ENCODE measurements at places on chromosomes 7 and 10. TPM values are rescaled to one million over a fixed set of nuclear protein-coding genes. Genes with fewer than 3 reads are reported as not detected.

GRCh38 chr7:128919241-128919640 is 8.7 kb upstream of the KCP start:
- no peak for DNase-seq

GRCh38 chr10:45471059-45471458 is 97.0 kb downstream of the ALOX5 start:
- DNase-seq: no peak

The SLC16A9 gene
- total RNA-seq: 1.0 TPM

DNA sequence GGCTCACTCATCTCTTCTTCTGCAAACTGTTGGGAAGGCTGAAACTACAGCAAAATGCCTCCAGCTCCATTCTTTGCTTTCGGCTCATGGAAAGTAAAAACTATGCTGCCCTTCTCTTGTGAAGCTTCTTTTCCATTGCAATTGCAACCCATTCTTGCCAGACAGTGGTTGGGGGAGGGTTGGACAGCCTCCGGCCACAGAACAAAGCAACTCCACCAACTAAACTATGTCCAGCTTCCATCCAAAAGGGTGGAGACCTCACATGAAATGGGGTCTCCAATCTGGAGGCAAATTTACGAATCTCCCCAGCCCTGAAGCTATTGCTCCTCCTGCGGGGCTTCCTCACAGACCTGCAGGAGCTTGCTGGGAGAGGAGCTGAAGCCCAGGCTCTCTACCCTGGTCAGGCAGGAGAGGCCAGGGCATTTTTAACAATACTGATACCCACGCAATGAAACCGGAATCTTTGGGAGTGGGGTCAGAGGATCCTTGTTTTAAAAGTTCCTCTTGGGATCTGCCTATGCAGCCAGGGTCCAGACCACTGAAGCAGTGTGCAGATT is 549 bp downstream of the GPNMB start:
- no peak for DNase-seq

DNA sequence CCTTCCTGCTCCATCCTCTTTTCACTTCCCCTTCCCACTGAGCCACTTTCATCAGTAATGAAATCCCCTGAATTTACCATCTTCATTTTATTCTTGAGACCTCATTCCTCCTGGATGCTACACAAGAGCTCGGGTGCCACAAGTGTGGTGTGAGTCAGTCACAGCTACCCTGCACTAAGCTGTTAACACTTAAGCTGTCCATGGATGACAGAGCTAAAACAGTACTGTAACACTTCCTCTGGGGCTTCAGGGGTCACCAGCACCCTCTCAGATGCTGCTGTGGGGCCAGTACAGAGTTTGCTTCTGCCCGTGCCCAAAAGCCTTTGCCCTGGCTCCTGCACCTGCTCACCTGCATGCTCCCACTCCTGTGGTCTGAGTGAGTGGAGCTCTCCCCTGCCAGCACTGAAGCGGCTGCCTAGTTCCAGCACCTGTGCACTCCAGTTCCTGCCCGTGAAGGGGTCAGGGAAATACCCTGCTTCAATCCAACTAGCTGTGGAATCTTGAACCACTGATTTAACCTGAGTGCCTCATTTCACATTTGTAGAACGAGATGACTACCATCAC is 71.9 kb downstream of the POT1 start:
- no peak for DNase-seq

DNA sequence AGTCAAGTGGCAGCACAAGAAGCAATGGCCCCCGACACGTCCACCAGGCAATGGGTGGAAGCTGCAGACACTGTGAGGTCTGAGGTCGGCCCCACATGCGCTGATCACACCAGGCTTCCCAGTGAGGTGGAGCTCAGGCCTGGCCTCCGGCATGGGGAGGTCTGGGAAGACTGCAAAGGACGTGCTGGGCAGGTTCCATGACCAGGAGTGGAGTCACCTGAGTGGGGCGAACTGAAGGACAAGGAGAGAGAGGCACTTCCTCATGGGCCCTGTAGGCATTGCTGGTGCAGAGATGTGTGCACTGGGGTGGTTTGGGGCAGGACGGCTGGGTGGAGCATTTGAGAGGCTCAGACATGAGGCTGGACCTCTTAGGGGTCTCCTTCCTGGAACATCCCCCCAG is 35.1 kb downstream of the C10orf120 start:
- DNase-seq: no peak

The GPR85 gene
- not detected for total RNA-seq

- no peak for DNase-seq
Measured at GRCh38 chr10:99339077-99339476, 9.9 kb downstream of the CNNM1 start.

DNA sequence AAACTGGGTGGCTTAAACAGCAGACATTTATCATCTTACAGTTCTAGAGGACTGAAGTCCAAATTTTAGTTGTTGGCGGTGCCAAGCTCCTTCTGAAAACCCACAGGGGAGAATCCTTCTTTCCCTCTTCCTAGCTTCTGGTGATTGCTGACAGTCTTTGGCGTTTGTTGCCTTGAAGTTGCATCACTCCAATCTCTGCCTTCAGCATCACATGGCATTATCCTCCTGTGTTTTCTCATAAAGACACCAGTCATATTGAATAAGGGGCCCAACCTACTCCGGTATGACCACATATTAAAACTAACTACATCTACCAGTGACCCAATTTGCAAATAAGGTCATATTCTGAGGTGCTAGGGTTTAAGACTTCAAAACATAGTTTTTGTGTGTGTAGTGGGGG is 472.1 kb upstream of the IGFBP3 start:
- DNase-seq: no peak

DNA sequence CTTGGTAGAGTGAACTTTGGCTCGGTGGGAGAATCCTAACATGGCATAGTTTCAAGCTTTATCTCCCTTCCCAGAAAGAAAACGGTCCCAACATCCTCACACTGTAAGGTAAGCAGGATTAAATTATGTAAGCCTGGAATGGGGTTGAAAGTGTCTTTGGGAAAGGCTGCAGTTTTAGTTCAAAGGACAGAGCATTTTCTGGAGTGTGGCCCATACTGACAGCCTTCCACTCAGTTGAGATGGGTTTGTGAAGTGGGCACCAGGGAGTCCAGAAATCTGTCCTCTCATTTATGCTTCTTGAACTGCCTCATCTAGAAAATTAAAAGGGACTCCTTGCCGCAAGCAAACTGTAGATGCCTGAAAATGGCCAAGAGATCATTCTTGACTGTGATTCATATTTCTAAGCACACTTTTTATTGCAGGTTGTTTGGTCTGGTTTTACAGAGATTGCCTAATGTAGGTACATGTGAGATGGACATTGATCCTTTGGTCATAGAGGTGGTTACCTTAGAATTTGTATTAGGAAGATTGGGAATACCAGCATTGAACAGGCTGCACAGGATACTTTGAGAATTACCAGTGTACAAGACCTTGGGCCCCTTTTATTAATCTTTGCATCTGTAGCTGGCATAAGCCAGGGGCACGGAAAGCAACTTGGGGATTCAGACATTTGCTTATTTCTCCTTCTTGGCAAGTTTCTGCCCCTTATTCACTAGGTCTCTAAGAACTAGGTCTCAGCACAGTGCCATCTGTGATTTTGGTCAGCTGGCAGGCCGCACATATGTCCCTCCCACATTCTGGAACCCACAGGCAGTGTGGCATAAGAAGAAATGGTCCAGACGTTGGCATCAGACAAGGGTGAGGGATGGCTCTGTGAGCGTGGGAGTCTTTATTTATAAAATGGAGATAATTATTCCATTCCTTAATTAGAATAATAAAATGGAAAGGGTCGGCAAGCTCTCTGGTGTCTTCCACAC is 125.9 kb downstream of the GLCCI1 start:
- DNase-seq: no peak

DNA sequence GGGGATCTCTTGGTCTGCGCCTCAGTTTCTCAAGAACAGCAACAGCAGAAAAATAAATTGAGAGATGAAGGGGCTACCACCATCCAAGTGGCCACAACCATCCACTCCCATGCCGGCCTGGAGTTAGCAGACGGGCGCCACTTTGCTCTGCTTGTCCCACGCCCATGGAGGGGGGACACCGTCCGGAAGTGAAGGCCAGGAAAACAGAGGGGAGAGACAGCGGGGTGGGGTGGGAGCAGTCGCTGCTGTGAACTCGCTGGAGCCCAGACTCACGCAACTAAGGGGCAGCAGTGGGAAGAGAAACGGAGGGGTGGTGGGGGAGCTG is 135.4 kb downstream of the KIF20B start:
- no peak for DNase-seq

The DGKI gene
- 3.0 TPM for total RNA-seq

DNA sequence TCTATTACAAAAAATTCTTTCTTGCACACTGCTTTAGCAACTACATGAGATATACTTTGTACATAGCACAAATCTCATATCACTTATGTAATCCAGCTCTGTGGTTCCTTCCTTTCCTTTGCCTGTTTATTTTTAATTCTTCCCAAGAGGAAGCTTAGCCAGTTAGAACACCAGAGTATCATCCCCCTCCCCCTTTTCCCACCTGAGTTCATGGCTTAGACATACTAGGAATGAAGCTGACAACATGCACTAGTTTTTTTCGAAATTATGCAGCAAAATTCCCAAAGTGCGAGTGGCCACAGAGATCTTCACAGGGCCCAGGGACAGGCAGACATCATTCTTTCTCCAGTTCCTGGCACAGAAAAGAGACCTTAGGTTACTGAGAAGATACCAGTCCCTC is 17.8 kb downstream of the CAV1 start:
- DNase-seq: no peak

The HTR7 gene
- total RNA-seq: not detected

DNA sequence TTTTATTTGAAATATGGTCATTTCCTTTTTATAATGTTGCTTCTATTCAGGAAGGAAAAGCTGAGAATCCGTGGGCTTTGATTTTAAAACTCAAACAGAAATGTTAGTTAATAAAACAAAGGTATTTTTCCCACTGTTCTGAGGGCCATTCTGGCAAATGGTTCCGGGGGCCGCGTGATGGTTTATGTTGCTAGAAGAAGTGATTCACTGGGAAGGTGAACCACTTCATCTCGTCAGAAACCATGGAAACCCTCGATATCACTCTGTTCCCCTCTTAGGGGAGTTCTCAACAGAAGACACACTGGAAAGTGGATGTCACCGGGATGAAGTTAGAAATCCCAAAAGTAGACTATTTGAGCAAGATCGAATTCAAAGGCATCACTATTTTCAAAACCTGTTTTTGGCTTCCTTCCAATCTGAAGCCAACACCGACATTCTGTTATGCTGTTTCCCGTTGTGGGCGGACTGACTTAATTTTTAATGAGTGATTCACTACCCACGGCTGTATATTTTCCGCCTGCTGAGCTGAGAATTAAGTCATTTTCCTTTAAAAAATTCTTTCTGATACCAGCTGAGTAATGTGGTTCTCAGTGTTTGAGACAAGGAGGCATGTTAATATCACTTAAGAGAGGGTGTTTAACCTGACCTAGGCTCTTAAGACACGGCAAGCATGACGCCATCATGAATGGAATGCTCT is 84.1 kb downstream of the PTPRE start:
- DNase-seq: peak; percentile 84

- no peak for DNase-seq
Measured at GRCh38 chr7:104900525-104901239, 113.3 kb upstream of the KMT2E start.

GRCh38 chr7:66152371-66153191 is 37.9 kb downstream of the CRCP start:
- no peak for DNase-seq

GRCh38 chr10:31635415-31636065 is 293.1 kb downstream of the ARHGAP12 start:
- no peak for DNase-seq

The MRC1 gene
- 0.04 TPM for total RNA-seq

The CYP2C19 gene
- total RNA-seq: not detected

GRCh38 chr10:103714232-103714891 is 141.0 kb downstream of the SH3PXD2A start:
- no peak for DNase-seq

- no peak for DNase-seq
Measured at GRCh38 chr10:98577168-98577567, 130.4 kb upstream of the HPS1 start.

GRCh38 chr7:128202287-128202957 is 38.7 kb upstream of the LEP start:
- DNase-seq: no peak

DNA sequence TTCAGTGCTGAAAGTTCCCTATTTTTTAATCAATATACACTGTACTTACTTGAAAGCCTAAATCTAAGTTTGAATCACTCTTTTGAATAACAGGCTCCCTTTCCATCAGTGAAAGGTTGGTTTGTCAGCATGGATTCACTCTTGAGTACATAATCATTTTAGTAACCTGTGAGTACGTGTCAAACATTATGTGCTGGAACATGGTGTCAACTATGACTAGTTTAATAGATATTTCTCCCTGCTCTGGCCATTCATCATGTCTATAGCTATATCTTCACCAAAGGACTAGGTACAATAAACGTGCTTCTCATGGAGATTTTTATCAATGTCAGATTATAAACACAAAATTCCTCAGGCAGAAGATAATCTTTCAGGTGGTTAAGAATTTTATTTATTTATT is 61.7 kb upstream of the MDFIC start:
- DNase-seq: no peak

The LIPK gene
- total RNA-seq: not detected

GRCh38 chr7:40500219-40500618 is 365.4 kb downstream of the SUGCT start:
- no peak for DNase-seq

DNA sequence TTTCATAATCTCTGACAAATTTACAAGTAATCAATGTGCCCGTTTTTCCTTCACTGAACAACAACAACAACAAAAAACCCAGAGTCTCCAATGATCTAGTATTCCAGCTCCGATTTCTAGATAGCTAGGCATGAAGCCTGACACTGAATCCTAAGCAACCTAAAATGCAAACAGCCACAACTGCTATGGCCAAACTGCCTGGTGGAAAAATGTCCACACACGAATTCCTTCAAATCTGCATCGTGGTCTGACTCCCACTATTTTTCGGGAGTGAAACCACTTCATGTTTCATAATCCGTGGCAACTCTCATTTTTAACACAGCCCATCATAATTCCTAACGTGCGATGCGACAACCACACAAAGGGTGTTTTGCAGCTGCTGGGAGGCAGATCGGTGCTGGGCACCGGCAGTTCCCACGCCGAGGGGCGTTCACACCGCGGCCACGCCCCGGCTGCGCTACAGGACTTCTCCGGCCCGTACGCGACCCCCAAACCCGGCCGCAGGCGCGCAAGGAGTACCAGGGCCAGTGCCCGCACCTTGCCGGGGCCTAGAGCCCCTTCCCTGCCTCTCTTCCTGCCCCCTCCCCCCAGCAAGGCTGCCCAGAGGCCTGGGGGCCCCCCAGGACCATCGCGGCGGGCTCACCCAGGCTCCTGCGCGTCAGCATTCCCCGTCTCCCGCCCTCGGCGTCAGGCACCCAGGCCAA is 814 bp downstream of the RUFY2 start:
- DNase-seq: peak; percentile 63

GRCh38 chr10:112815269-112816032 is 134.6 kb upstream of the TCF7L2 start:
- DNase-seq: no peak

- no peak for DNase-seq
Measured at GRCh38 chr7:47401611-47402570, 180.0 kb downstream of the TNS3 start.

GRCh38 chr10:34908481-34908880 is 93.4 kb upstream of the PARD3 start:
- no peak for DNase-seq

GRCh38 chr10:9262770-9263169 is 1208.3 kb downstream of the GATA3 start:
- DNase-seq: no peak

The SEMA3E gene
- total RNA-seq: not detected

The CUBN gene
- 0.43 TPM for total RNA-seq
